ENCODE measurements at places on chromosomes 7 and 10.

- DNase-seq, result no peak
Measured at GRCh38 chr7:95993380-95993779, 221.0 kb downstream of the DYNC1I1 start.

- DNase-seq, result no peak
Measured at GRCh38 chr10:62162261-62162981, 106.2 kb downstream of the RTKN2 start.

DNA sequence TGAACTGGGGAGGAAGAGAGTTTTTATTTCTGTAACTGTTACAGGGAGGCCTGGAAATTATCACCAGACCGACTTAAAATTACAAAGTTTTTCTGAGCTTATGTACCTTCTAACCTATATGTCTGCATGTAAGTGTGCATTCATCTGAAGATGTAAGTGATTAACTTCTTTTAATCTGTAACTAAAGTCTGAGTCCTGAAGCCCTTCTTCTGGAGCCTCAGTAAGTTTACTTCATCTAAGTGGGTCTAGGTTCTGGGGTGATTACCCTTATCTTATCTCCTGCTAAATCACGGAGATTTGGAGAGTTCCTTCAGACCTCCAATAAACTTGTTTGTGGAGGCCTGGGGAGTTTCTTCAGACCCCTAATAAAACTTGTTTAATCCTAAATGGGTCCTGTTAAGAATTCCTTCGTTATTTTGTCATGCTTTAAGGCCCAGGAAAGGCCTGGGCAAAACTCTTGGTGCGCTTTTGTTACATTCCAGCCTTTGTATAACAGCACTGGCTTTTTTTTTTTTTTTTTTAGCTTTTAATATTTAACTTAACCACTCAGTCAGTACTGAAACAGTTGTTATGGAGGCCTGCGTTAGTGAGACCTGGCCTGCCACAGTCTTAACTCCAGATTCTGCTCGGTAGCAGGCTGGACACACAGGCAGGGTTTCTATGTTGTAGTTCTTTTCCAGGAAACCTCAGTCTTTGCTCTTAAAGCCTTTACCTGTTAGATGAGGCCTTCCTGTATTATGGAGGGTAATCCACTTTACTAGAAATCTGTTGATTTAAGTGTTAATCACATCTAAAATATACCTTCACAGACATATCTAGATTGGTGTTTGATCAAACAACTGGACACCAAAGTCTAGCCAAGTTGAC is 33.0 kb downstream of the TPST1 start:
- DNase-seq, result no peak

DNA sequence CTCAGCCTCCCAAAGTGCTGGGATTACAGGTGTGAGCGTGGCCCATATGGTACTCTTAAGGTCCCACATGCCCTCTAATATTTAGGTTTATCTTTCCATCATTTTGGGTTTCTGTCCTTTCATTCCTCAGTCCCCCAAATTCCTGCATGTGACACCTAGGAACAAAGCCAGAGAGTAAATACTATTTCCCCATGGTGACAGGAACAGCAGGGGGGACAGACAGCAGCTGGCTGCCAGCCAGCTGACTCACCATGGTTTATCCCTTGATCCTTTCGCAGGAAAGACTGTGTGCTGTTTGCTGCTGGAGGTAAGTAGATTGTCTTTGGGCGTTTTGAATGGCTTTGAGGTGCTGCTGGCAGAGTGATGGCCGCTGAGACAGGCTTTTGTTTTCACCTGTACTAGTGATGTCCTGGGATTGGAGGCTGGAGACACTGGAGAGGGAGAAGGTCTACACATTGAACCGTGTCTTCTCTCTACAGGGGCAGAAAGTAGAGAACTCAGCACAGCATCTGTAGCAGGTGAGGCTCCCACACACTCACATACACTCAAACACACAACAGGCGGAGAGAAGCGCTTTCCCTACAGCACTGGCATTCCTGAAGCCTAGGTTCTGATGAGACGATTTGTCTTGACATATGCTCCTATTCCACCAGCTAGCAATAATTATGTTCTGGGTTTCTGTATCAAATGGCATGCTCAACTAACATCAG is 83.7 kb upstream of the EFCAB10 start:
- DNase-seq, result peak; percentile 68

- no peak for DNase-seq
Measured at GRCh38 chr7:90176195-90176594, 21.9 kb downstream of the STEAP1 start.

DNA sequence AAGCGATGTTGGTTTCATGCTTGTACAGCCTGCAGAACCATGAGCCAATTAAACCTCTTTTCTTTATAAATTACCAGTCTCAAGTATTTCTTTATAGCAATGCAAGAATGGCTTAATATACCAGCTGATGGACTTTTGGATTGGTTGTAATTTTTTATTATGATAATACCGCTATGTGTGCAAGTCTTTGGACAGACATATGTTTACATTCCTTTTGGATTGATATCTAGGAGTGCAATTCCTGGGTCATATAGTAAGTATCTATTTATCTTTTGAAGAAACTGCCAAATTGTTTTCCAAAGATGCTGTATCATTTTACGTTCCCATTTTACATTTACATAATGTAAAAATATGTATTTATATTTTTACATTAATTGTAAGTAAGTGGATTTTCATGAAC is 81.2 kb upstream of the PIP4K2A start:
- no peak for DNase-seq

DNA sequence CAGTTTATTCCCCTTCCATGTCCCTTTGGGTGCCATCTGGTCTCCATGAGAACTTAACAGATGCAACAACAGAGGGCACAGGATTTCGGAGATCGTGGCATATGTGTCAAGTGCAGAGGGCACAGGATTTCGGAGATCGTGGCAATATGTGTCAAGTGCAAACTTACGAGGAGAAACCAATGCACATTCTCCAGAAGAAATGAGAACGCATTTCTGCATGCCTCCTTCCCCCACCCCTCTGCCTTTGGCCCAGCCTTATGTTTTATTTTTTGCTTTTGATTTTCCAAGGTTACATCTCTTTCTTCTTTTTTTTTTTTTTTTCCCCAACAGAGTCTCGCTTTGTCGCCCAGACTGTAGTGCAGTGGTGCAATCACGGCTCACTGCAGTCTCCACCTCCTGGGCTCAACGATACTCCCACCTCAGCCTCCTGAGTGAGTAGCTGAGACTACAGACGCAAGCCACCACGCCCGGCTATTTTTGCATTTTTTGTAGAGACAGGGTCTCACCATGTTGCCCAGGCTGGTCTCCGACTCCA is 586 bp upstream of the ANKRD26 start:
- DNase-seq, result no peak

GRCh38 chr7:154587792-154588191 is 415.1 kb downstream of the PAXIP1 start:
- no peak for DNase-seq

DNA sequence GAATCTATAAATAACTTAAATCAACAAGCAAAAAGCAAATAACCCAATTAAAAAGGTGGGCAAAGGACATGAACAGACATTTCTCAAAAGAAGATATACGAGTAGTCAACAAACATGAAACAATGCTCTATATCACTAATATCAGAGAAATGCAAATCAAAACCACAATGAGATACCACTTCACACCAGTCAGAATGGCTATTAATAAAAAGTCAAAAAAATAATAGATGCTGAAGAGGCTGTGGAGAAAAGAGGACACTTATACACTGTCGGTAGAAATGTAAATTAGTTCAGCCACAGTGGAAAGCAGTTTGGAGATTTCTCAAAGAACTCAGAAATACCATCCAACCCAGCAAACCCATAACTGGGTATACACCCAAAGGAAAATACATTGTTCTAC is 70.6 kb downstream of the CTTNBP2 start:
- no peak for DNase-seq

DNA sequence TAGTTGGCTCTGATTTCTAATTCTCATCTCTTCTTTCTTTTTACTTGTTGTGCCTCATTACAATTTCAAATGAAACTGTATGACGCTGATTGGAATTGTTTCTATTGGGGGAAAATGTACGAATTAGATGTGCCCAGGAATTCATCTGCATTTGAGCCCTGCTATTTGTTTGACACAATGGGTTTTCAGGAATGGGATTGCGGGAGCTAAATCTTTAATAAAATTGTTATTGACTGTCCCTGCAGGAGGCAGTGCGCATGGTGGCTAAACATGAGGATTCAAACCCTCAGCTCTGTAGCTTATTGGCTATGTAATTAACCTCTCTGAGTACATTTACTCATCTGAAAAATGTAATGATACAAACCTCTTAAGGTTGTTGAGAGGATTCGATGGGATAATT is 181.6 kb downstream of the NXPH1 start:
- DNase-seq, result no peak

DNA sequence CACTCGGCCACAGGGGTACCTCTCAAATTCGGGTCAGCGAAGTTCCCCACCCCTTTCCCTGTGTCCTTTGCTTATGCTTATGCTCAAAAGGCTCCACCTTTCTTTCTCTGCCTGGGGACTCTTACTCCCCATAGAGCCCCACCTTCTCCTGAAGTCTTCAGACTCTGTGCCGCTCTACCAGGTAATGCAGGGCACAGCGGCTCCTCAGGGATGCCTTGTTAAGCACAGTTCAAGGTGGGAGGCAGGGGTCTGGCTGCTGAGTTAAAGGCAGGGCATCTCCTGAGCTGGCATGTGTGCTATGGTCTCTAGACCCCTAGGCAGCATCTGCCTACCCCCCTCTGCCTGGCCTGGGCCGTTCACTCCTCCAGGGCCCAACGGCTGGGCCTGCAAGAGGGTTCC is 3.0 kb upstream of the CXCL12 start:
- no peak for DNase-seq

- DNase-seq, result no peak
Measured at GRCh38 chr7:41156268-41156667, 546.6 kb downstream of the INHBA start.

DNA sequence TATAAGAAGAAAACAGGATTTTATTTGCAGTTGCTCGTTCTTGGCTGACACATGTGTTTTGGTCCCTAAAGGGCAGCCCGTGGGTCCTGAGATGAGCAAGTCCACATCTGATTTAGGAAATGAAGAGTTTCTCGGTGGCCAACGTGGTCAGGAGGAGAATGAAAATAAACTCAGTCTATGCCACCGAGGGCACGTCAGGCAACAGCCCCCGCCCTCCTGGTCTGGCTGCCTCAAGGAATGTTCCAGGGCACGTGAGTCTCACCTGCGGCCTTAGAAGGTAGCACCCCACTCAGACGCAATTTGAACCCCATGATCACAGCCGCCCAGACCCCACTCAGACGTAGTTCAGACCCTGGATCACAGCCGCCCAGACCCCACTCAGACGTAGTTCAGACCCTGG is 197.2 kb downstream of the ADARB2 start:
- DNase-seq, result no peak

DNA sequence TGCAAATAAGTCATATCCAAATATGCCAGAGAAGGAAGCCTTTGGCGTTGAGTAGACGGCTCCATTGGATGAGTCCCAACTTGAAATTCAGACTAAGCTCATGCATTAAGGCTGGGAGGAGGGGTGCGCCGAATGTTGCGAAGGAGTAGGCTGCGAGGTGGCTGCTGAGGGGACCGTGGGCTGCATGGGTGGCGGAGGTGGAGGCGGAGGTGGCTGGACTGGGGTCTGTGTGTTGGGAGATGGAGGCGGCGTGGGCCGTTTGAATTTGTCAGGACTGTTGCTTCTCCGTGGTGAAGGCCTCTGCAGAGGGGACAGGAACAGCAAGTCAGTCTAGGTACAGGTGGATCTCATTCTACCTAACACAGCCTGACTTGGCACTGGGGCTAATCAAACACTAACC is 39.6 kb upstream of the MRLN start:
- no peak for DNase-seq

GRCh38 chr7:137579913-137580640 is 236.5 kb upstream of the PTN start:
- DNase-seq, result no peak

GRCh38 chr7:16061011-16061410 is 360.3 kb downstream of the CRPPA start:
- no peak for DNase-seq

- no peak for DNase-seq
Measured at GRCh38 chr7:49706106-49706505, 67.3 kb upstream of the VWC2 start.
